ENCODE measurements at places on chromosomes 5 and 9.

GRCh38 chr9:36548454-36548853, 24.2 kb upstream of the MELK start:
- DNase-seq = no peak

DNA sequence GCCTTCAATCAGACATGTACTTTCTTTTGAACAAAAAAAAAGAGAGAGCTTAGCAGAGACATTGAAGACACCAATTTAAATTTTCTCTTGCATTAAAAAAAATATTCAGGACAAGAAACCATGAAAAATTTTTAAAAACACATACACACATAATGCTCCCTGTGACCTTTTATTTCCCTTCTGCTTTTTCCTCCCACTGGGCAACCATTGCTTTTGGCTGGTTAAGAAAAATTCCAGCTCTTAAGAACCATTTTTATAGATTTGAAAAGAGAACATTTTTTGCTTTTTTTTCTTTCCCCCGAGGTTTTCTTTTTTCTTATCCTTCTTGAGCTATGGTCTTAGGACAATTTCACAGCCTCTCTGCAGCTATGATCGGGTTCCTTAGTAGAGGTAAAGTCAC, 6.1 kb upstream of the HMHB1 start:
- no peak for DNase-seq

DNA sequence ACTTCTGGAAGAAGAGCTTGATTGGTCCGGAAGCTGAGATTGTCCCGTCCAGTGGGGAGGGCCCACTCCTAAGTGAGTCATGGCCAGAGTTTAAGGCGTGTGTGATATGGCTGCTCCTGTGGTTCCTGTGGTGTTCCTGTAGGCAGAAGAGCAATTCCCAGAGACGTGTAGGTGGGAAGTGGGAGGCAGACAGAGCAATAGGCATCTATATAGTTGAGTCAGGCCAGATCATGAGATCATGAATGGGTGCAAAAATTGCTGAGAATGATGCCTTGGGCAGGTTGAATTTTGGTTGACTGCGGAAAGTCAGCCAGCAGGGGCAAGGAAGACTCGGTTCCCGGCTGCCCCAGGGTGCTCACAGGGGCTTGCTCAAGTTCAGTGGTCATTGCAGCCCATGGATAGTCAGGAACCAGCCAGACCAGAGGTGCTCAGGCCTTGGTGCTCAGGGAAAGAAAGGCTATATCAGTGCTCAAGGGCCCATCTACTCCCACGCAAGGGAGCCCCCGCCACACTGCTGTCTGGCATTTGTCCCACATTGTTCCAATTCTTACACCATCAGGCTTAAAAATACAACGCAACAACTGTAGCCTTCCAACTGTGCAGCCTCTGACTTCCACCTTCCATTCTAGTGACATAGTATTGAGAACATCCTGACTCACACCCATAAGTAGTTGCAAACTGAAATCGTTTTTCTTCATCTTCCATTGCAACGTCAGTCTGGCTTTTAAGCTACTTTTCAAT, 21.0 kb upstream of the GSN start:
- no peak for DNase-seq

GRCh38 chr9:74771672-74772071, 116.0 kb downstream of the TRPM6 start:
- DNase-seq = no peak

GRCh38 chr5:98497418-98497817, 276.0 kb upstream of the RGMB start:
- no peak for DNase-seq

- DNase-seq = no peak
Observed at GRCh38 chr5:125180231-125180829, 433.9 kb upstream of the ZNF608 start.

DNA sequence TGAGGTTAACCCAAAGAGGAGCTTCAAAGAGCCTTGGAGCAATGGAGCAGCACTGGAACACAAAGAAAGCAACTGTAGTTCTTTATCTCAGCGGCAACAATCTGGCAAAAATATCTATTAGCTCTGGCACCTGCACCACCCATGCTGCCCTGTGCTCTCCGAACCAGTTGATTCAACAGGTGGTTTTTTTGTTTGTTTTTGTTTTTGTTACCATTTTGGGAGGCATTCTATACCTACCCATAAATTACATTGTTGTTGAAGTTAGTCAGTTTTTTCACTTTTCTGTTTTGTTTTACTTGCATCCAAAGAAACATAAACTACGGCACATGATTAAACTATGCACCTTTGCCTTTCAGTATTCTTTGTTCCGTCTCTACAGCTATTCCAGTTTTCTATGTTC, 16.2 kb downstream of the ESM1 start:
- no peak for DNase-seq

DNA sequence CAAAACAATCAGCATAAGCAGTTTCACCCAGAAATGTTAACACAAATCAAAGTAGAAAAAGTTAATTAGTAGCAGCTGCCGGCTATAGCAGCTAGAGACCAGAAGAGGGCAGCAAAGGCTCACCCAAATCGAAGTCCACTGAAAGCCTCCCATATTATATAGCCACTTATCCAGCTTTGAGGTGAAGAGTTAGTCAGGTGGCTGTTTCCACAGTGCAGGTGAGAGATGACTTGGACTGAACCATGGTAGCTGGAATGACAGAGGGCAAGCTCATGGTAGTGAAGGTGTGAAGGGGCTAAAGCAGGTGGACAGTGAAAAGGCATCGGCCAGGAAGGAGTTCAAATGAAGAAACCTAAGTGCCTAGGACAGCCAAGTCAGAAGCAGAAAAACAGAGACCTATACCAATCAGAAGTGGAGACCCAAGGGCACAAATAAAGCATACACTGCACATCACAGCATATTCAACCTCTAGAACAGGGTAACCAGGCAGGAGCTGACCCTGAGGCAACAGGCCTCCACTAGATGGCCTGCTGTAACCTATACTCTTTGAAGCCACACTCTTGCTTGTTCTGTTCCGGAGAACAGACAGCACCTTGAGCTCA, 7.2 kb upstream of the RNF38 start:
- DNase-seq = peak; percentile 60

- DNase-seq = no peak
Observed at GRCh38 chr5:148973455-148973854, 89.4 kb downstream of the SH3TC2 start.

- DNase-seq = peak; percentile 82
Observed at GRCh38 chr5:139710319-139711066, 62.3 kb downstream of the CXXC5 start.

Measured in memory B cell (primary cell).